ENCODE measurements at places on chromosomes 1 and 21. TPM values are rescaled to one million over a fixed set of nuclear protein-coding genes. Genes with fewer than 3 reads are reported as not detected.

Gene C1QTNF12
- 2.2 TPM for total RNA-seq

Gene PPP1R12B
- 21.9 TPM for total RNA-seq

Gene ANGPTL7
- total RNA-seq, result not detected

Gene TBX15
- total RNA-seq, result 2.9 TPM

Data from smooth muscle cell of the pulmonary artery (primary cell).